ENCODE measurements at places on chromosomes 1 and 21. TPM values are rescaled to one million over a fixed set of nuclear protein-coding genes. Genes with fewer than 3 reads are reported as not detected.

GRCh38 chr1:226666164-226666506 is 72.9 kb downstream of the ITPKB start:
- no peak for DNase-seq

DNA sequence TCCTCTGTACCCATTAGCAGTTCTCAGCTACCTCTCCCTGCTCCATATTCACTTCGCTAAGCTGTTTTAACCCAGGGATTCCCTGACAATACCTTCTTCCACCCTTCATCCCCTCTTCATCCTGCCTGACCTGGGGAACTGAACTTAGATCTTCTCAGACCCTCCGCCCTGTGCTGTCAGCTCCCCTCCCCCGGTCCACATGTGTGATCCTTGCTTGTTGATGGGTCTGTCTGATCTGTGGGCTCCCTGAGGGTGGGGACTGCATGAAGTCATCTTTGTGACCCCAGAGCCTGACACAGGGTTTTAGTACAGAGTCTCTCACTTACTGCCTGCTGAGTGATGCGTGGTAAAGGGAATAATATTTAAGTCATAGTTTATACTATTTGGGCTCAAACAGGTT is 11.8 kb downstream of the CHAF1B start:
- DNase-seq, result no peak

FGR gene
- 1.4 TPM for polyA plus RNA-seq

DNA sequence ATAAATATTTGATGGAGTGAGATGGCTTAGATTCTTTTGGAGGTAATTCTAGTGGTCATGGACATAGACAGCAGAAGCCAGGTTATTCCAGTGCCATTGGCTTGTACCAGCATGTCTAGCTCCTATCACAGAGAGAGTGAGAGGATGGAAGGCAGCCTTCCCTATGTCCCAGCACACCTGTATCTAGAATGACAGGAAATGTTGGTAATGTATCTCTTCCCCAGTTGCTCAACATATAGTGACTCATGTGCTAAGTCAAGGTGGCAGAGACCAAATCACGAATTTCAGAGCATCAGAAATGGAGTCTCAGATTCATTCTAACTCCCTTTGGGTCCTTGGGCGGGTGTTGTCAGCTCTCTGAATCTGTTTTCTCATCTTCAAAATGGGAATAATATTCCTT is 28.4 kb downstream of the METTL13 start:
- no peak for DNase-seq

CAPZB gene
- 229 TPM for polyA plus RNA-seq

ADAMTS1 gene
- 39.1 TPM for polyA plus RNA-seq

DNA sequence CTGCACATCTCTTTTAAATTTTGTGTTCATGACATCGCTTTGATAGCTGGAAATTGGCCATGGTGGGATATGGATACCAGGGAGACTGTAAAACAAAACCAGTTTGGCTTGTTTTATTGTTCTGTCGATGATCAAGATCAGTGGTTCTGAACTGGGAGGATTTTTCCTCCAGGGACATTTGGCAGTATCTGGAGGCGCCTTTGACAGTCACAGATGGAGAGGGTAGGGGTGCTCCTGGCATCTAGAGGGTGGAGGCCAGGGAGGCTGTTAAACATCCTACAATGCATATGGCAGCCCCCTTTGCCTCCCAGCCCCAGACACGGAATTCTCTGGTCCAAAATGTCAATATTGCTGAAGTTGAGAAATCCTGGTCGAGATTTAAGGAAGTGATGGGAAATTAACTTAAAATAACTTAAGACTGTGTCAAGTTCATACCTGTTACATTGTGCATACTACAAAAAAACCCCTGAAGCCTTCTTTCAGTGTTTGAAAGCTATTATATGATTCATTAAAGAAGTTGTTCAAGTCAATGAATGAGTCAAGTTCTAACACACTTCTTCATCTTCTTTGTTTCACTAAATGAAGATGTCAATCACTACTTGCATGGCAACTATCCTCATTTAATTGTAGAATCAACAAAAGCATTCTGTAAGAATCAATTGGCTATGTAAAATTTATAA is 150.9 kb downstream of the KCNJ6 start:
- no peak for DNase-seq

ZBTB17 gene
- 20.6 TPM for polyA plus RNA-seq

DNA sequence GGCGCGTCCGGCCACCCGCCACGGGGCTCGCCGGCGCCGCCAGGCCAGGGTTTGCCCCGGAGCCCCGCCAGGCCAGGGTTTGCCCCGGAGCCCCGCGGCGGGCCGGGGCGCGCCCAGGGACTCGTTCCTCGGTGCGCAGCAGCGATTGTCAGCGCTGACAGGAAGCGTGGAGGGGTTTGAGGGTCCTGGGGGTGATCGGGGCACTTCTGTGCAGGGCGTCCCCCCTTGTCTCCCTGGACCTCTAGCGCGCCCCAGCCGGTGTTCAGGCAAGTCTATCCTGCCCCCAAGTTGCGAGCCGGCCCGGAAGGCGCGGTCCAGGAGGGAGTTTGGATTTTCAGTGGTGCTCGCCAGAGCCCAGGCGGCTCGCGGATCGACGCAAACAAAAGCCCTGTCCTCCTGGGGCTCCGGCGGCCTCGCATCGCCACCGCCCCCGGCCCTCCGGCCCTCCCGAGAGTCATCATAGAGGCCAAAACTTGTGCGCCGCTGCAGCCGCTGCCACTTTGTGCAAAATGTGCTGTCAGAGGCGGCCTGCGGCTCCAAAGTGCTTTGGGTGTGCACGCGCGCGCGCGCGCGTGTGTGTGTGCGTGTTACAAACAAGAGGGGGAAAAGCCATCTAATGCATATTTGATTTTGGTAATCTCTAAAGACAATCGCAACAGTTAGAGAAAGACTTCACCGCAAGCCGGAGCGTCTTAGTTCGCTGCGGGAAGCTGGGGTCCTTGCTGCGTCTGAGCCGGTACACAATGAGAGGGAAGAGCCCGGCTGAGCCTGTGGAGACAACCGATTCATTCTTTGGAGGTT is 1.0 kb downstream of the ROR1 start:
- peak; percentile 77 for DNase-seq

SYT14 gene
- 0.55 TPM for polyA plus RNA-seq

- no peak for DNase-seq
Measured at GRCh38 chr1:10525208-10525607, 50.5 kb downstream of the PEX14 start.

DNA sequence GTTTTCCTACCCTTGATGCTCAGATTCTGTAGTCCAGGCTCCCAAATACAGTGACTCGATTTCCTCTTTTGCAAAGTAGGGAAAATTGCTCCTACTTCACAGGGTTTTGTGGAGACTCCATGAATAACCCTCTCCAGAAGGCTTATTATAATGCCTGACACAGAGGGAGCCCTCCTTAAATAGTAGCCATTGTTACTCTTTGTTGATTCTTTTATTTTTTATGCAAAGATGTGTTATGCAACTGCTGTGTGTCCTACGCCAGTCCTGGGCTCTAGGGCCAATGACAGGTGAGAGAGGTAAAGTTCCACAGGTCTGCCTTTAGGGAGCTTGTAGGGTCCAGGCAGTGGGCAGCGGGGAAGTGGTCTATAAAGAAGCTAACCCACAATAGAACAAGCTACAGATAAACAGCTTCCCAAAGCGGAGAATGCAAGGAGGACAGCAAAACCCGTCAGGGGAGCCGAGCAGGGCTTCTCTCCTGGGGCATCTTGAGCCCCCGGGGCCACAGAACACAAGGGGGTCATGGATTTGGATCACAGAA is 1.5 kb downstream of the AADACL3 start:
- no peak for DNase-seq

LCE2A gene
- polyA plus RNA-seq, result not detected

- DNase-seq, result no peak
Measured at GRCh38 chr1:234135501-234135900, 231.0 kb downstream of the SLC35F3 start.

- DNase-seq, result no peak
Measured at GRCh38 chr1:84366786-84367185, 31.5 kb upstream of the DNASE2B start.
